ENCODE measurements at places on chromosomes 7 and 10.
A peak's percentile ranks its signal among the peaks of the same experiment; 100 is the strongest.

GRCh38 chr7:134799377-134799776 is 19.9 kb downstream of the CALD1 start:
- DNase-seq: no peak

DNA sequence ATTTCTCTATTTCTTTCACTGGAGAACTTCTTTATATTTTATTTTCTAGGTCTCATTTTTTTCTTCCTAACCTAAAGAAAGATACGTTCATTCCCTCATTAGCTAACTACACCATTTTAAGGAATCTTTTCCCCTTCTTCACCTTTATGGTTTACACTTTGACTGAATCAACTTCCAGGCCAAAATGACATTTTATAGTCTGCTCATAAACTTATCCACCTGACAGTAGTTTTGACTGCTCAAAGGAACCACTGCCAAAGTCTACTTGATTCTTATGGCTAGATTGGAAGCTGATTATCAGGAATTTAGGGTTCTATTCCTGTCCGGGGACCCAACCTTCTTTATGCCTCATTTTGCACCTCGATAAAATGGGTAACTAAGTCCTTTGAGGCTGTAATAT is 73.0 kb upstream of the FOXP2 start:
- DNase-seq: no peak

DNA sequence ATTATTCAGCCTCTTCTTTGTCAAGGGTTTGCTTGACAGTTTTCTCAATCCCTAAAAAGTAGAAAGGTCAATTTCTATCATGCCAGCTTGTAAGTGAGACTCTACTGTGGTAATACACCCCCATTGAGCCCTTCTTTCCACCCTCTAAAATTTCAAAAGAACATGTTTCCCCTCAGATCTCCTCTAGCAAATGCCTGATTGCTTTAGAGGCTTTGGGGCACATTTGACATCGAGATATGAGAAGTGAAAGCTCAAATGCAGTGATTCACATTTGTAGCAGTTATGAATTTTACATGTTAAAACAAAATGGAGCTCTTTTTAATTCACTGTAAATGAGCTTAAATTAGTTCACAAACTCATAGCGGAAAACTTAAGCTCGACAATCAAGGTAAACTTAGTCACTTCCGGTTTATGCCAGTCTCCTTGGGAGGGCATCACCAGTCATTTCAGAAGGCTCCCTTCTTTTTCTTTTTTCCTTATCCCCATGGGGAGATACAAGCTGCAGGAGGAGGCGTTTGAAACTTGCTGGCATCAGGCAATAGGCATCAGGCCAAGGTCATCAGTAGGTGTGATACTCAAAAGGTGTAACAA is 55.3 kb upstream of the ADO start:
- DNase-seq: peak; percentile 10

DNA sequence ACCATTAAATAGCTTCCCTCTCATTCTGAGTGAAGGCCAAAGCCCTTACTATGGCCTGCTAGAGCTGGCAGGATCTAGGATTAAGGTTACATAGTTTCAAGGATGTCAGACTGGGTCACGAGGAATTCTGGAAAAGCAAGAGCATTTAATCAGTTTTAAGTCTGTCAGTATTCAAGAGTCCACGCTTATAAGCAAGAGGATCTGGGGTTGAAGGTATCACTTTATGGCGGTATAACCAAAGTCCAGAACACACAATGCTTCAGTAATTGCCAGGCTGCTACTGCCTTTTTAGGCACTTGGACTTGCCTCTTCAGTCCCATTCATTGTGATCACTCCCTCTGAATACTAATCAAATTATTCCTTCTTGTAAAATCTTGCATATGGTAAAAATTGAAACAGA is 101.0 kb downstream of the HBP1 start:
- DNase-seq: no peak

GRCh38 chr10:68172324-68172723 is 59.6 kb downstream of the ATOH7 start:
- DNase-seq: no peak

DNA sequence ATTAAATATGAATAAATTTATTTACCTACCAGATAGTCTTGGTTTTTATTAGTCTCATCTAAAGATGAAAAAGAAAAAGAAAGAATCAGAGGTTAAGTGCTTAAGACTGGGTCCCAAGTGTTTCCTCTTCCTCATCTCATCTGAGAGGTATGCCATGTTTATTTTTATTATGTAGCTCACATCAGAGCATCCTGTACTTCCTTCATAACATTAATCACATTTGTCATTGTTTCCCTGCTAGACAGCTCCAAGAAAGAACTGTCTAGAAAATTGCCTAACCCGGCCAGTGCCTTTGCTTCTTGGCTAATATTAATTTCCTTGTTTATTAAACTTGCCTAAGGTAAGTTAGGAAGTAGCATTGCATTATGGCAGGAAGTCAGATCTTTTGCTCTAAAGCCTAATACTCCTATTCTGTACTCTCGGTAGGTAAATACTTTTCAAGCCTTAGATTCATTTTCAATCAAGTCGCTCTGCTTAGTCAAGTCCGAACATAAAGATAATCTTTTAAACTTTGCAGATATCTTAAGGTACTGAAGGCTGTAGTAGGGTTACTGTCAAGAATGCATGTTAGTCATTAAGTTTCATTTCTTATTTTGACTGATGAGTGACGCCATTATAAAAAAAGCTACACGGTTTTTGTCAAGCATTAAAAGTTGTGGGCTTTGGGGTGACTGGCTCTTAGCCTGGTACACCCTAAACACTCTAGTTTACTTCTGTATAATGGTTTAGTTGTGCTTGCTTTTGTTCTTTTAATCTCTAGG is 47.4 kb downstream of the ZMYND11 start:
- no peak for DNase-seq

DNA sequence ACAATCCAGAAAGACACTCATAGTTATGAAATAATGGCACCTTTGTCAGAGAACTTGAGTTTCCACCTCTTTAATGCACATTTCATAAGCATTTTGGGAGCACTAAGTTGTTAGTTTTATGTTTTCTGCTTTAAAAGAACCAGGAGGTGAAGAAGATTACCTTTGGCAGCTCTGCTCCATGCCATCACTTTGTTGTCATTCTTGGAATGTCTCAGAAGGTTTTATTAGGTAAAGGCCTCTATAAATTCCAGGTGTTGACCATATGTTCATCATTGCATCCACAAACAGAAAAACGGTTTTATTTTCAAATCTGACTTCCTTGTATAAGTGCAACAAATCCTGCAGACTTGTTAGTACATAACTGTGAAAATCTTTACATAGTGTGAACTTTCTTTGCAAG is 424.8 kb downstream of the MDFIC start:
- no peak for DNase-seq

DNA sequence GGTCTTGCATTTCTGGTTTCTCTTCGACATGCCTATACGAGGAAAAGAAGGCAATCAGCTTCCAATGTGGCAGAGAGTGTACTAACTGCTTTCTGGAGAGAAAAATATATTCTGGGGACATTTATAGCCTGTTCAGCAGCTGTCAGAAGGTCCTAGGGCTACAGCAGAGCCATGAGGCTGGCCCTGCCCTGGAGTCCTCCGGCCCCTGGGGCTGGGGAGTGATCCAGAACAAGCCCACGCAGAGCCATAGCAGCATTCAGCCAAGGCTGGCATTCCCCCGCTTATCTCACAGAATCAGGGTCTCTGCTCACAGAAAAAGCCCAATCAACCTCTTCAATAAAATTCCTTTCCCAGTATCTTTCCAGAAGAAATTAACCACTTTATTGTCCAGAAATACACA is 48.9 kb downstream of the FZD1 start:
- no peak for DNase-seq

DNA sequence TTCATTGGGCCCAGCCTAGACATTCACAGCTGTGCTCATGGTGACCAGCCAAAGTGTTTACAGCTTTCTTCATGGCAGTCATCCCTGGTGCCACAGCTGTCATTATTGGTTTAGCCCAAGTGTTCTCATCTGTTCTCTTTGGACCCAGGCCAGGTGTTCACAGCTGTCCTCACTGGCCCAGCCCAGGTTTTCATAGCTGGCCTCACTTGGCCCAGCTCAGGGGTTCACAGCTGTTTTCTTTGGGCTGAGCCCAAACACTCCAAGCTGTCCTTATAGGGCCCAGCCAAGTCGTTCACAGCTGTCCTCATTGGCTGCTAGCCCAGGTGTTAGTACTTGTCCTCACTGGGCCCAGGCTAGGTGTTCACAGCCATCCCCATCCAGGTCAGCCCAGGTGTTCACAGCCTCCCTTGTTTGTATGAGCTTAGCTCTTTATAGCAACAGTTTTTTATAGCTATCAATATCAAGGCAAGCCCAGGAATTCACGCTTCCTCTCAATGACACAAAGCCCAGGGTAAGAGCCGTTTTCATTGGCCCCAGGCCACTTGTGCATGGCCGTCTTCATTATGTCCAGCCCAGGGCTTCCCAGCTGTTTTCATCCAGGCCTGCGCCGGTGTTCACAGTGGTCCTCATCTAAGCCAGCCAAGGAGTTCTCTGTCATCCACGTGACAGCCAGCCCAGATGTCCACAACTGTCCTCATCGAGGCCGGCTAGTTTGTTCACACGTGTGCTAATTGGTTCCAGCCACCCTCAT is 11.6 kb downstream of the FRG2B start:
- no peak for DNase-seq

- DNase-seq: peak; percentile 45
Measured at GRCh38 chr10:72254813-72255568, 18.7 kb upstream of the DDIT4 start.

DNA sequence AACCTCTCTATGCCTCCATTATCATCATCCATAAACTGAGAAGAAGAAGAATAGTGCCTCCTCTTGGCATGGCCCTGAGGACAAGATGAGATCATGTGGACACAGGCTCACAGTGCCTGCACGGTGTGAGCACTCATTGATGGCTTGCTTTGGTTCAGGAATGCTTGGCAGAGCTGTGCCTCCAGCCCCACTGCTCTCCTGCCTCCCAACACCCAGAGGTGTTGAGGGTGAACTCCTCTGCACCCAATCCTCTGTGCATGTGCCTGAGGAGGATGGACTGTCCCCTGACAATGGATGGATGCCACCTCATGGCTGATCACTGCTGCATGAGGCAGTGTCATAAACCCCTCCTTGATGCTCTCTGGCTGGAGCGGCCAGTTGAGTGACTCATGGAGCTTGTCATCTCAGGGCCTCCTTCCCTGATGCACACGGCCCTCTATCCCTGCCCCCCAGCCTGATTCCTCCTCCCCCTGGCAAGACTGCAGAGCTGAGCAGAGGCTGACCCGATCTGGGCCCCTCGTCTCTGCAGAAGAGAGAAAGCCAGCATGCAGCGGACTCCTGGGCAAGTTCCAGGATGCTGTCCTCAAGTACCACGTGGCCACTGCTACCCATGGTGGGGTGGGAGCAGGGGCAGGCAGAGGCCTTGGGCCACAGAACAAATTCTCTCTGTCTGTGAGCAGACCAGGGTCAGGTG is 136.3 kb downstream of the KCNMA1 start:
- DNase-seq: no peak

GRCh38 chr10:62464308-62464707 is 90.1 kb downstream of the ZNF365 start:
- DNase-seq: no peak

- no peak for DNase-seq
Measured at GRCh38 chr7:50962281-50962883, 179.7 kb upstream of the GRB10 start.
